ENCODE measurements at places on chromosomes 5 and 9.
A peak's percentile ranks its signal among the peaks of the same experiment; 100 is the strongest.

- DNase-seq, result no peak
Observed at GRCh38 chr5:68459093-68459809, 243.7 kb downstream of the PIK3R1 start.

DNA sequence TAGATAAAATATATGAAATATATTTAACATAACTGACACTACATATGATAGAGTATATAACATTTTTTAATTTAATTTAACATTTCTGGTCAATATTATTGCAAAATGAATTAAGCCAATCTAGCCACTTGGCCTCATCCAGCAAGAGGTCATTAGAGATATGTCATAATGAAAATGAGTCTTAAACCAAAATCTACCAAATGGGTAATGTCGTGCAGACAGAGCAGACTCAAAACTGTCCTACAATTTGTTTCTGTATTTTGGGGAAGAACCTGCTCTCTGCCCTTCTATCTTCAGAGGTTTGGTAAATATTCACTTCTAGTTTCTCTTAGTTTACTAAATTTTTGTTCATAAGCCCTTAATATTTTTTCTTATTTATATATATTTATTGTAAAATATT lies 61.4 kb downstream of the ARHGEF28 start:
- no peak for DNase-seq

DNA sequence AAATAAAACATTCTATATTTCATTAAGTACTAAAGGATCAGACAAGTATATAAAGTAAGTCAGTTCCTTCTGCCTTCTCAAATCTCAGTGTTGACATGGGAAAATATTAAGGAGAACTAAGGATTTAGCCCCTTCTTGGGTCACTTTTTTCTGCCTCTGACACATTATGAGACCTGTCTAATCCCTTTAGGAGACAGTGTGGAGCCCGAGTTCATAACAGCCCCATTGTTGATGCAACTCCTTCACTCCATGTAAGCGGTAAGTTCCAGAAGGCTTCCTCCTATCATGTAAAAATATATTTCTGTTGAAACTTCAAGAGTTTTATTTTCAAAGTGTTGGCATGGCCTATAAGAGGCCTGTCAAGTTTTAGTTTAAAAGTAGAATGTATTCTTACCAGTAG lies 152.2 kb downstream of the SNCAIP start:
- DNase-seq, result no peak

DNA sequence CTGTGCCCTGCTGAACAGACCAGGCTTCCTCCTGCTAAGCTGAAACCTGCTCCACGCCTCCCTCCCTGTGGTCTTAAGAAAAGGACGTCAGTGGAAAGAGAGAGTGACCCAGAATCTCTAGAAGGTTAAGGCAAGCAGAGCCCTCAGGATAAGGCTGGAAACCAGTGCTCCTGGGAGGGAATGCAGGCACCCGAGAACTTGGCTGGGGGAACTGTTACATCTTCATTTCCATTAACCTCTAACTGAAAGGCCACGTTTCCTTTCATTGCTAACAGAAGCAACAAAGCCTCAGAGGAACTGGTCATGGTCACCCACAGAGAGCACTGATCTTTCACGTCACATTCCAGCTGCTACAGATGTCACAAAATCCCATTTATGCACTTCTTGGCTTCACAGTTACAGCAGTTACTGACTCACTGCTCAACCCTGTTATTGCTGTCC lies 26.1 kb upstream of the AKNA start:
- DNase-seq, result no peak

- no peak for DNase-seq
Observed at GRCh38 chr5:32597041-32597629, 11.8 kb downstream of the SUB1 start.

- DNase-seq, result no peak
Observed at GRCh38 chr9:89888233-89888632, 283.4 kb downstream of the GADD45G start.

GRCh38 chr9:98625728-98626127 lies 83.0 kb downstream of the GABBR2 start:
- DNase-seq, result no peak

DNA sequence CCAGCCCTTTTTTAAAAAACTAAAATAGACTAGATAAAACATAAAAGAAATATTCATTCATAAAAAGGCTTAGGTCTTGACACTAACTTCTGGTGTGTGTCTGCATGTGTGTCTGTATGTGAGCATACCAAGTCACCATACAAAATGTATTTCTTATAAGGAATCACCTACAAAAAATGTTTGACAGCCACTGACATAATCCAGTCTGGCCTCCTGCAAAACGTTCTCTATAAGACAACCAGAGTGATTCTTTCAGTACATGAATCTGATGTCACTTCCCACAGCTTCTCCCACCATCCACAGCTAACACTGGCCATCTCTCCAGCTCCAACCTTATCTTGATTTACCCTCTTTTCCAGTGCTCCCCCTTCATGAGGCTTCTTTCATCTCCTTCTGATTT lies 192.3 kb downstream of the TLE1 start:
- DNase-seq, result no peak

GRCh38 chr9:134170532-134171315 lies 6.4 kb upstream of the RNU6ATAC start:
- peak; percentile 69 for DNase-seq

- DNase-seq, result peak; percentile 44
Observed at GRCh38 chr5:50595199-50595598, 71.2 kb upstream of the PARP8 start.

DNA sequence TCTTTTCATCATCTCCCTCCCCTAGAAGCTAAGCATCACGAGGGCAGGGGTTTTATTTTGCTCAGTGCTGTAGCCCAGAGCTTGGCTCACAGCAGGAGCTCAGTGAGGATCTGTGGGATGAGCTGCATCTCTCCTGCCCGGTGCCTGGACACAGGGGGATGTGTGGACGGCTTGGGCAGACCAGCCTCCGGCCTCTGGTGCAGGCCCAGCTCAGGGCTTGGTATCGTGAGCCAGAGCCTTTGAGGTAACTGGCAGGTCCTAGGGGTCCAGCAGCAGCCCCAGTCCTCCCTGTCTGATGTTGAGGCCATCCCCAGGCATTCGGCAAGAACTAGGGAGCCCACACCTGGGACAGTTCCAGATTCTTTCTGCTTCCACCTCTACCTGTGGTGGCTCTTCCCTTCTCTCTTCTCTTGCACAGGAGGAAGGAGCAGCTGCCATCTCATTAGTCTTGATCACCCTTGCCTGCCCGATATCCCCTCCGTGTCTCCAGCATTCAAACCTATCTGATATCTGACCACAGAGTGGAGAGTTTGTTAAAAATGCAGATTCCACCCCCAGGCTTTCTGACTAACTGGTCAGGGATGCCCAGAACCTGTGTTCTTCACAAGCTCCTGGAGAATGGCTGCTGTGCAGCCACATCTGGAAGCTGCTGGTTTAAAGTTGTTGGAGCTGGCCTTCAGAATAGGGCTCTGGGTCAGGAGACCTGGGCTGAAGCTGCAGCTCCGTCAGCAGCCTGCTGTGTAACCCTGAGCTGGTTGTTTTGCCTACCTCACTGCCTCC lies 7.9 kb upstream of the SLC6A7 start:
- no peak for DNase-seq

DNA sequence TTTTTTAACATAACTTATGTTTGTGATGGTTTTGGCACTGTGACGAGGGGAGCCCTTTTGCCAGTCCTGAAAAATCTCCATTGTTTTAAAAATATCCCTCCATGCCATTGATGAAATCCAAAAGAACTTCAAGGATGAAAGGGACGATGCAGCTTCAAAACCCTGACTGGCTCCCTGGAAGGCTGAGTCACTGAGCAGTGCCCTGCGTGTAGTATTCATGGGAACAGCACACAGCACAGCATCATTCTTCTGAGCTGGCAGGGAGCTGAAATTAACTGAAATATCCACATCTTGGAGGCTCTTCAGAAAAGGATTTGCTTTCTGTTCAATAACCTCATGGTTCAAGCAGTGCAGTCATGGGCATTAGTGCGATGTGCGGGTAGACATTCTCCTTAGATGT lies 29.7 kb downstream of the PDE4D start:
- DNase-seq, result no peak

- no peak for DNase-seq
Observed at GRCh38 chr9:73969936-73970335, 527.2 kb upstream of the RORB start.

GRCh38 chr5:40166802-40167201 lies 512.9 kb upstream of the PTGER4 start:
- DNase-seq, result no peak

DNA sequence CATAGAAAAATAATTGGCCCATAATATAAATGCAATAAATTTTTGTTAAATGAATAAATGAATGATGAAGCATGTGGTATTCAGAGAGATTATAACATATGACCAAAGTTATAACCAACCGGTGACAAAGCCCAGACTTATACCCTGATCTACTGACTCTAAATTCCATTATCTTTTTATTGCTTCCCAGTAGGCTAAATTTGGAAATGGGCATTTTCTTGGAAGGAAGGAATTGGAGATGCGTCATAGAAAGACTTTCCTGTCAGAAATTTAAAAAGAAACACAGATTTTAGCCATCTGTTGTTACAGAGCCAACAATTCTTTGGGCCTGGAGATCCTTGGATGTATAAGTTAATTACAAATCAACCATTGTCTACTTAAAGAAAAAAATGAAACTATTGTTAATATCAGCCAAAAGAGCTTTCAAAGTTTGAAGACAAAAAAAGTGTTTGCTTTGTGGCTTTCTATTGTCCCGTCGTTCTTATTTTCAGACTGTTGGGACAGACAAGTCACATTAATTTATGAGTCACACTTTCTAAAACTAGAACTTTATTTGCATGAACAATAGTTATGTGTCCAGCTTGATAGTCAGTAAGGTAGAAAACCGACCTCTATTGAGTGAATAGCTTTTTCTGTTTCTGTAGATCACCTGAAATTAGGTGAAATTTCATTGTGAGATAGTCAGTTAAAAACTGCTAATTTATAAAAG lies 428.7 kb downstream of the GABRG2 start:
- DNase-seq, result no peak

DNA sequence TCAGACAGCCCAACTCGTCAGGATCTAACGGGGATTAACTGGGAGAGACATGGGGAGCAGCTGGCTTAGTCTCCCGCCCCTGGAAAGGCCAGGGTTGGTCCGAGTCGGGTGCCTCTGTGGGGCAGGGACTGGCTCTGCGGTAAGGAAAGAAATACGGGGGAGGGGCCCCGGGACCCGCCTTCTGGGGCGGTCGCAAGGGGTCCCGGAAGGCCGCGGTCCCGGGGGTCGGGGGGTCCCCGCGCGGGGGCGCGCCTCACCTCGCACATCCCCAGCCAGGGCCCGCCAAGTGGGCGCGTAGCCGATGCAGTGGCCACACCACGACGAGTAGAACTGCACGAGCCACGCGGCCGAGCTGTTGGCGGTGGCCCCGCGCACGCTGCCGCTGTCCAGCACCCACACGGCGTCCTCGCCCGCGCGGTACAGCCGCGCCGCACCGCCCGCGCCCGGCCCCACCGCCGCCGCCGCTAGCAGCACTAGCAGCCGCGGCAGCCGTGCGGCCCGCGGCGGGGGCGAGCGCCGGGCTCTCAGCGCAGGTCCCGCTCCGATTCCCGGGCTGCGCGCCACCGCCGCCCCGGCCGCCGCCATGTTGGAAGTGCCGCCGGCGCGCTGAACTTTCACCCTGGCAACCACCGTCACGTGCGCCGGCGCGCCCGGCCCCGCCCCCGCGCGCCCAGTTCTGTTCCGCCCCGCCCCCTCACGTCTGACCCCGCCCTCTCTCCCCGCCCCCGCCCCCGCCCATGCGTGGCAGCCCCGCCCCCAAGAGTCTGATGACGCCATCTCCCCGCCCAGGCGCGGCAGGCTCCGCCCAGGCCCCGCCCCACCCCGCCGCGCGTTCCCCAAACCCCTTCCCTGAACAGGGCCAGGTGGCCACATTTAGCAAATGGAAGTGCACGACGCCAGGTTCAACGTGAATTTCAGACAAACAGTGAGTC lies at the start of gene QSOX2:
Gene QSOX2, minus strand, starts transcription at position 594 of the 932 bp plus-strand sequence. Its CDS starts 9 bp downstream, at position 585.
- DNase-seq, result peak; percentile 95
